ENCODE measurements at places on chromosomes 1 and 21.

GRCh38 chr1:228316589-228317387 lies 89.8 kb downstream of the TRIM11 start:
- DNase-seq = peak; percentile 31

- DNase-seq = peak; percentile 81
These were observed 19.4 kb downstream of the PLEKHM2 start for GRCh38 chr1:15703562-15703961.

DNA sequence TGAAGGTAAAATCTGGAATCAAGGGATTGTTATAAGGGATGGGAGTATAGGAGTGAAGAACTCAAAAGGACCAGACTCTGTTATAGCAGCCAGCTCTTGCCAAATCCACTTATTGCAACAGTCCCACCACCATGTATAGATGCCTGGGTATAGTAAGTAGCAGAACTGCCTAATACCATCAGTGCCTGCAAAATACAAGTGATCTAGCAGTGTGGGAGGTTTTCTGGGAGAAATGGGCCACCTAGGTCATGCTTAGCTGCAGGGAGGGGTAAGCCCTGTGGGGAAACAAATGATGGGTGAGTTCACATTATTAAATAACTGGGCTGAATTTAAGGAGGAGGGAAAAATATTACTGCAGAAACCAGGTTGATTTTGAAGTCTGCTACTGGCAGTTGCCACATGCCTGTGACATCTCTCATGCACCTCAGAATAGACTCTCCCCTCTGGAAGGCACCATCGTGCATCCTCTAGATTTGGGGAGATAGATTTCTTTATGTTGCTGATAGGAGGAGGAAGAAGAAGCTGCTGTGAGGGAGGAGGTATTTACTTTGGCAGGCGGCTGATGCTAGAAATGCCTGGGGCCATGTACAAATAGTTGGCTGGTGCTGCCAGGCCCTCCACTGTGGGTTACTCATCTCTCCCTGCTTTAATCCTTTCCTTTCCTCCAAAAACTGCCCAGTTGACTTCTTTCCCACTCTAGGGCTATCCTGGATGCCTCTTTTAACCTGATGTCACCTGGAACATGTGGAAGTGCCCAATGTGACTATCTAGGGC lies 27.5 kb downstream of the HLX start:
- no peak for DNase-seq

GRCh38 chr1:47340227-47340626 lies 6.6 kb downstream of the CMPK1 start:
- no peak for DNase-seq

DNA sequence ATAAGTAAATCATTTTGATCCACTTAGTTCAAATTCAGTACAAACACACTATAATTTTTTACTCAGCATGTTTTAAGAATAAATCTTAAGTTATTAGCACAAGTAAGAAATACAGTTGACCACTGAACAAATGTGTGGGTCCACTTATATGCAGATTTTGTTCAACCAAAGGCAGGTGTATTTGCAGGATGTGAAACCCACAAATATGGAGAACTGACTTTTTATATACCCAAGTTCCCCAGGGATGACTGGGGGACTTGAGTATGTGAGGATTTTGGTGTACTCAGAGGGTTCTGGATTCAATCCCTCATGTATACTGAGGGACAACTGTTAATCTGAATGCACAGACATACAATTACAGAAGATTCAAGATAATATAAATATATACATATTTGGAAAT lies 25.7 kb upstream of the ERICH3 start:
- DNase-seq = no peak

DNA sequence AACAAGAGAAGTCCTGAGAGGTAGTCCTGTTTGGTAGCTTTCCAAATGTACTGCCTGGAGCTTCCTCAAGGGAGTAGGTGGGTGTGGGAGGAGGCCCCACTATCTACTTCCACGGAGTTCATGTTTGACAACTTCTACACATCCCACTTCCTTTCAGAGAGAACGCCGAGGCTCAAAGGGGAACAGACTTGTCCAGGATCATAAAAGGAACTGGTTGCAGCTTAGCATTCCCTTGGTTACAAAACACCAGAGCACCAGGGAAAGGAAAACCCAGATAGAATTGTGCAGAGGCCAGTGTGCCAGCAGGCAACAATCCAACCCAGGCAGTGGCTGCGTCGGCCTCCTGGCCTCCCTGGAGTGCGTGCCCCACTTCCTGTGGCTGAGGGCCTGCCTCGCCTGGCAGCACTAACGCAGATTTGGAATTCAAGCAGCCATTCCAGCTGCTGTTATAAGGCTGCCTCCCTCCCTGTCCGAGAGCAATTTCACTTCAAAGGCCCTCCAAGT lies 4.2 kb upstream of the RAP1GAP start:
- DNase-seq = peak; percentile 89

DNA sequence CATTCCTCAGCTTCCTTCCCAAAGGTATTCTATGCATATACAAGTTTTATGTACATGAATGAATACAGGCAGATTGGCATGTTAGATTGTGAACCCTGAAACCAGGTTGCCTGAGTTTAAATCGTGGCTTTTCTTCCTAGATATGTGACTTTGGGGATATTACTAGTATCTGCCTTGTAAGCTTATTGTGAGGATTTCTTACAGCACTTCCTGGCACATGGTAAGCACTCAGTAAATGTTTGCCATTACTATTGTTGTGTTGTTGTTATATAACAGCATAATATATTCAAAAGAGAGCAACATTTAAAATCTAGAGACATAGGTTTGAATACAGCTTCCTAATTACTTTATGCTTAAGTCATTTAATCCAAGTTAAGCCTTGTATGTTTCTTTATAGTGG lies 45.1 kb downstream of the RAP1A start:
- no peak for DNase-seq
